NK-92 treated with Interleukin-12 subunit alpha and Interleukin-12 subunit beta, amount 100 ng/mL, for 24 hours (cell line): ENCODE measurements at places on chromosomes 3 and 15.

GRCh38 chr3:50520849-50521248 is 17.4 kb upstream of the CACNA2D2 start:
- DNase-seq, result no peak

DNA sequence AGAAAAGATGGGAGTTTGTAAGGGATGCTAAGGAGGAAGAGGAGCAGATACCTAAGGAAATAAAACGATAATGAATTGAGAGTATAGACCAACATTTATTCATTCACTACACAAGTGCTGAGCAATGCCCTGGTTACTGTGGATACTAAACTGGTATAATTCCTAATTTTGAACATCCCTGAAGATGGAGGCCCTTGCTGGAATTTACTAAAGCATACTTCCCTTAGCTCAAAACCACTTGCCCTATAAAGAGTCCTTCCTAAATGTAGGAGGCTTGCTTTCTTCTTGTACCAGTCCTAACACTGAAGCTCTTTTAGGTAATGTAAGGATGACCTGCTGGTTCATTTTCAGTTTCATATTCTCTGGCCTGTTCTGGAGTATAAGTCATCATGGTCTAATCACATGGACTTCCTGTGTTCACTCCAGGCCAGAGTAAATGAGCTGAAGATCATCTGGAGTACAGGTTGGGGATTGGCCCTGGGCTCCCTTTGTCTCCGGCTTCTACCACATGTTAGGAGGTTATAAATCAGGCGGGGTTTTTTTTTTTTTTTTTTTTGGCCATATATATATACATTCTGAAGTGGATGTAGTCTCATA is 40.1 kb upstream of the MTMR10 start:
- no peak for DNase-seq

DNA sequence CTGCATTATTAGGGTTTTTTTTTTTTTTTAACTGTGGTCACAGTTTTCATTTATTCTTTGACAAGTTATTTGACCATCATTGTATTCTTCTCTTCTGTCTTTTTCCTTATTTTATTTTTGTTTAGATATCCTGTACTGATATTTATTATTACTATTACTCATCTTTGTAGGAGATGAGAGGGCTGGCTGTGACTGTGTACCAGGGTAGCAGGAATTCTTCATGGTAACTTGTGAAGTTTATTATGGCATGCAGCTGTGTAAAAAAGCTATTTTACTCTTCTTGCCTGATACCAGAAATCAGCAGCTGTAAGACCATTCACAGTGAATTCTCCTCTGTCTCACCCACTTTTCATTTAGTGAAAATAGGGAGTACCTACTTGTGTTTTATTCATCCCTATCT is 44.5 kb downstream of the ATP6V1A start:
- no peak for DNase-seq

DNA sequence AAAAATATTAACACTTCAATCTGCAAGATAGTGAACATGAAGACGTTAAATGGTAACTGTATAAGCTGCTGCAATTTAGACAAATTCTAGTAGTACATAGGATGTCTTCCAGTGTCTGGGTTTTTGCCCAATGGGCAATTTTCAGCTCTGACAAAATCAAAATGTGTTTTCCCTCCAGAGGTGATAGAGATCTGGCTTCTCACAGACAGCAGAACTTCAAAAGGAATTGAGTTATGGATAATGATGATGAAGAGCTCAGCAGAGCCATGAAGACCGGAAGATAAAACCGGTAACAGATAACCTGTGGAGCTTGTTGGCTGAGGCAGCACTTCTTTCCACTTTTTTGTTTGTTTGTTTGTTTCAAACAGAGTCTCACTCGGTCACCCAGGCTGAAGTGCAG is 89.4 kb upstream of the NTRK3 start:
- DNase-seq, result no peak

GRCh38 chr15:66581972-66582537 is 16.3 kb upstream of the LCTL start:
- DNase-seq, result no peak
